ENCODE measurements at places on chromosomes 5 and 9.

DNA sequence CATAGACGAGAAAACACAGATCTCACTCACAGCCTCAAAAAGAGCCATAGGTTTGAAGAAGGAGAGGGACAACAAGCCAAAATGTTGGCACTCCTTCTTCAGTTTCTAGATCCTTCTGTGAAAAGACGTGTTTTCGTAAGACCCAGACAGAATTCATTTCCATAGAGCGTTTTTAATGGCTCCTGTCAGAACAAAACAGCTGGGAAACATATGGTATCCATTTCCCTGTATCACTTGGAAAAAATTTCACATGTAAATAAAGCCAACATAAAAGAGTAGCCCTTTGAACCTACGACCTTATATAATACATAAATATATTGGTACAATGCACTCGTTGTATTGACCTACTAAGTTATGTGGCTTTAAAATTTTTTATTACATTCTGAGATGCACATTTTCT, 108.1 kb downstream of the SNCAIP start:
- DNase-seq, result no peak

GRCh38 chr9:134040781-134041648, 15.7 kb downstream of the BRD3OS start:
- DNase-seq, result no peak

- peak; percentile 28 for DNase-seq
Observed at GRCh38 chr9:68704814-68705530, at the start of gene PIP5K1B. Gene PIP5K1B (plus strand): TSS chr9:68705240. CDS start chr9:68822615, 117,375 bp downstream.

GRCh38 chr9:7613931-7614330, 185.6 kb downstream of the DMAC1 start:
- no peak for DNase-seq

- no peak for DNase-seq
Observed at GRCh38 chr9:129007035-129007765, 20.9 kb downstream of the SH3GLB2 start.

GRCh38 chr5:142087920-142088679, 20.5 kb upstream of the NDFIP1 start:
- DNase-seq, result no peak
